ENCODE measurements at places on chromosomes 3 and 15. TPM values are rescaled to one million over a fixed set of nuclear protein-coding genes. Genes with fewer than 3 reads are reported as not detected.

Gene ARGFX
- not detected for total RNA-seq

Gene GOLGA8S
- total RNA-seq: 0.21 TPM

Gene GMPPB
- 22.8 TPM for total RNA-seq

DNA sequence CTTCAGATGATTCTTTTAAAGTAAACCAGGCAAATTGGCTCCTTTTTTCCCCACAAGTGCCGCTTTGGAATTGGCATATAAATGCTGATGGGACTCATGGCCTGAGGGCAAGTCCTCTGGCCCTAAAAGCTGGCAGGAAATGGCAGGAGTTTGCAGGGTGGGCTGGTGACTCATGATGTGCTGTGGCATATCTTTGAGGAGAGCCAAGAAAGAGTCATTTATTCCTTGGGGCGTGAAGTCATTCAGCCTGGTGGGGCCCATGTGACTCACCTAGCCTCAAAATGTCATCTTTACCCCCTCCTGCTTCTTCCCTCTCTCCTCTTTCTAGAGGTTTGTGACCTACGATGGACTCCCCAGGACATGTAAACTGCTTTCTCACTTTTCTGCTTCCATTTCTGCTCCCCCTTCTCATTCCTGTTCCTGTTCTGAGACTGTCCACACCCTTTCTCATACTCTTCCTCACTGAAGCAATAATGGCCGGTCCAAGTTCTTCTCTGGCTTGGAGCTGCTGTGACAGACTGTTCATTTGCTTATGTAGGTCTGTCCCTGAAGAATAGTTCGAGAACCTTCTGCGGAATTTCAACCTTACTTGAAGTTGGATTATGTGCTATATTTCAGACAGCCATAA is 326.1 kb downstream of the SATB1 start:
- DNase-seq: no peak

DNA sequence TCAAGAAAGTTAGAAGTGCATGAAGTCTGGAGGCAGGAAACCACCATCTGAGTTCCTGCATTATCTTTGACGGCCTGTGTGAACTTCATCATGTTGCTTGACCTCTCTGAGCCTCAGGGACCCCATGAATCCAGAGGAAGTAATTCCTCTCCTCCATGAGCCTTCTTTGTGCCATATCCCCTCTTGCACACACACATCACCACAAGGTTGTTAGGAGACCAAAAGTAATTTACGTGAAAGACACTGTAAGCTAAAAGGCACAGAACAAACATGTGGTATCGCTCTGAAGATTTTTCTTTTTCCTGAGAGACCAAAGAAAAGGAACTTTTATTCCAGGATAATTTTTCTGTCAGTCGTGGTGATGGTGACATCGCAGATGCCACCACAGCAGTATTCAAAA is 55.9 kb upstream of the BCL6 start:
- no peak for DNase-seq

GRCh38 chr3:188646592-188646991 is 492.6 kb downstream of the LPP start:
- DNase-seq: peak; percentile 44

GRCh38 chr15:50911001-50911400 is 2.5 kb downstream of the AP4E1 start:
- no peak for DNase-seq

DNA sequence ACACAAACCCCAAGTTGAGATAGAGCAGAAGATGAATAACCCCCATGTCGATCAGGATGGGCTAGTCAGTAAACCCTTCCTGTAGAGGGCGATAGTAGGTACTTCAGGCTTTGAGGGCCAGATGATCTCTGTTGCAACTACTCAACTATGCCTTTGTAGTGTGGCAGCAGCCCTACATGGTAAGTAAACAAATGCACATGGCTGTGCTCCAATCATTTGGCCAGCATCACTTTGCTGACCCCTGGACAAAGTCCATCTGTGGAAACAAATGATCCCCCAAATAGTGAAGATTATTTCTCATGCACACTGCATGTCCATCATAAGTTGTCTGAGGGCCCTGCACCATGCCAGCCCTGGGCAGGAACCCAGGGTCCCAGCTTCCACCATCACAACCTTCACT is 402.2 kb upstream of the PROK2 start:
- no peak for DNase-seq

- no peak for DNase-seq
These were observed 31.8 kb downstream of the HEG1 start for GRCh38 chr3:125023833-125024555.

DNA sequence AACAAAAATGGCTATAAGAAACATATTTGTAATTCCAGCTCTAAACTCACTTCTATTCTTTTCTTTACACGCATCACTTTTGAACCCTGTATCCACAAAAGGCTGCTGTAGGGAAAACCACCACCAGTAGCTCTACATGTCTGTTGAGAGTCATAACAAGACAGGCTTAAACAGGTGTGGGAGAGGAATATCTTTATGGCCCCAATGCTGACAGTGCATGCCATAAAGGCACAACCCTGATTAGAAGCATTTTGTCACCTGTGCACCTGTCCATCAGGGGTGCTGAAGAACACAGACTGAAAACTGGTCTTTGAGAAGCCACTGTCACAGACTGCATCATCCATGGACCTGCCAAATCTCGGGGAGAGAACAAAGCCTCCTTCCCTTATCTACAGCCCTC is 11.6 kb upstream of the CSPG5 start:
- no peak for DNase-seq

- no peak for DNase-seq
These were observed 26.4 kb downstream of the LARS2 start for GRCh38 chr3:45414823-45415222.

GRCh38 chr15:70098153-70098460 is 390 bp upstream of the TLE3 start:
- no peak for DNase-seq

DNA sequence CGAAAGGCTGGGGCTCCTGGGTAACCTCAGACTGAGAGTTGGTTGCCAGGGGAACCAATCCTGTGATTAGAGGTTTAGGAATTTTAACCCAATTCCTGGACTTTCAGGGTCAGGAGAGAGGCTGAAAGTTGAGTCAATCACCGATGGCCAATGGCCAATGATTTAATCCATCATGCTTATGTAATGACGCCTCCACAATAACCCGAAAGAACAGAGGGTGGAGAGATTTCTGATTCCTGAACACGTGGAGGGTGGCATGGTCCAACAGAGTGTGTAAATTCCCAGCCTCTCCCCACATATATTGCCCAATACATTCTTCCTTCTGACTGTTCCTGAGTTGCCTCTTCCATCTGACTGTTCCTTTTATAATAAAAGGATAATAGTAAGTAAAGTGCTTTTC is 137.2 kb upstream of the CBLB start:
- no peak for DNase-seq

DNA sequence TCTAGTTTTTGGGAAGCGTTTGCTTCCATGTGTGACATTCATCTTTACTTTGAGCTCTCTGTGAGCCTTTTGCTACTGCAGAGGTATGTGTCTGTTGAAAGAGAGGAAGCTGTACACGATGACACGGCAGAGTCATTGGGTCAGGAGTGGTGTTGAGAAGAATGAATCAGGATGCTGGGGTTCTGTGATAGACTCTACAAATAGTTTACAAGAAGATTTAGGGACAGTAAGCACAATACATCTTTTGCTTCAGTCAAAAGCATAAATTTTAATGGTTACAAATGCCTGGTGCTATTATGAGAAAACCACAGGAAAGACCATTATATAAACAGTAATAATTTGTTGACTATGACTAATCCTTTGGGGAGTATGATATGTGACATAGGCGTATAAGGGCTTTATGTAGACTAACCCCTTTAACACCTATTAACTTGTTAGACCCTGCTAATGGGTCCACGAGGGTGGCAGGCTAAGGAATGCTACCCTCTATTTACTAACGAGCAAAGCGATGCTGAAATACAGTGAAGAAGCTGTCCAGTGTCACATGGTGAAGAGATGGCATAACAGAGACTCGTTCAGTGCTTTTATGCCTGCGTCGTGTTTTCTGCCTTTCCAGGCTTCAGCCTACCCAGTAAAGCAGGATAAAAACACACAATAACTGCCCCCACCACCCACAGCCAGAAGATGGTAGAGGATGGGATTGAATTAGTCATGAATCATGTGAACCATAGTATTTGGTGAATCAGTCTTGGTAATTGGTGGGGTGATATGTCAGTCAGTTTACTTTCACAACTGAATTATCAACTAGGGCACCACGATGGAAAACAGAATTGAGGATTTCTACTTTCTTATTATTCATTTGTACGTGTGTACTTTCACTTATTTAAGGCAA is 118.8 kb downstream of the LPP start:
- no peak for DNase-seq

DNA sequence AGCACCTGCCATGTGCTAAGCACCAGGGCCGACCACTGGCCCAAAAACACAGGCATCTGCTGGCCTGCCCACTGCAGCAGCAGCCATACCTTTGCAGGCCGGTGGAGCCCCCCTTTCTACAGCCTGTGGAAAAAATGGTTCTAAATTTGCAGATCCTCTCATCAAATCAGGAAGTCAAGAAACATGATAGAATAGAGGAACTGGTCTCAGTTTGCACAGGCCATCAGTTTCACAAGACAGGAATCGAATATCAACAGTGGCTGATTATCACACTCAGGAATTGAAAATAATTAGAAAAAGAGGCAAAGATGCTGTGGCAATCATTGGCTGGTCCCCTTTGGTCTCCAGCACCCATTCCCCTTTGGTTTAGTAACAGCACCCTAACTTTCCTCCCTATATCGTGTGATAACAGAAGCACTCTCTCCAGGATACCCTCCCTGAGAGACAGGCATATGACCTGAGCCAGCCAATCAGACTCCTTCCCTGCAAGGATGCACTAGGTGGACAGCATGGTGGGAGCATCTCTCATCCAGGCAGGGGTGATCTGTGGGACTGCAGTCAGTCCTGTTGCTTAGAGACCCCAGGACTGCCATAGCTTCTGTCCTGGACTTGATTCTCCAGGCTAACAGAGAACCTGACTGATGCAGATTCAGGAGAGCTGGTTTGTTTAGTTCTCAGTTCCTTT is 3.5 kb upstream of the PAK6 start:
- no peak for DNase-seq

DNA sequence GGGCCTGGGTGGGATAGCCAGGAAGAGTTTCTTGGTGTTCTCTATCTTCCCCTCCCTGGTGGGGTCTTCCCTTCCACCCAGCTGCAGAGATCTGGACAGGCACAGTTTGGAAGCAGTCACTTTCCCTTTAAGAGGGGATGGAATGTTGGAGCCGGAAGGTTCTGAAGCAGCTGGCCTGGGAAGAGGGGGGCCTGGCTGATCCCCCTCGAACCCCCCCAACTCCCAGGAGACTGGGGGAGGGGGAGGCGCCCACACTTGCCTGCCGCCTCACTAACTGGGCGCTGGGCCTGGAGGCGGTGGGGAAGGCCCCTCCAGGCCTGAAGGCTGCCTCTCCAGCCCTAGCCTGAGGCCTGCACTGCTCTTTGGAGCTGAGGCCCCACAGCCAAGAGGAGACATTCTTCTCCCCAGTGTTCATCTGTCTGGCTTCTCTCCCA is 1.4 kb downstream of the DVL3 start:
- peak; percentile 90 for DNase-seq

DNA sequence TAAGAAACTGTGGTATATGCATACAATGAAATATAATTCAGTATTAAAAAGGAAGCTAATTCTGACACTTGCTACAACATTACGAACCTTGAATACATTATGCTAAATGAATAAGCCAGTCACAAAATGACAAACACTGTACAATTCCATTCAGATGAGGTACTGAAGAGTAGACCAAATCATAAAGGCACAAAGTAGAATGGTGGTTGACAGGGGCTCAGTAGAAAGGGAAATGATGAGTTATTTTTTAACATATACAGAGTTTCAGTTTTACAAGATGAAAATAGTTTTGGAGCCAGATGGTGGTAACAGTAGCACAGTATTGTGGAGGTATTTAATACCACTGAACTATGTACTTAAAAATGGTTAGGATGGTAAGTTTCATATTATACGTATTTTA is 254.6 kb upstream of the RBMS3 start:
- no peak for DNase-seq

DNA sequence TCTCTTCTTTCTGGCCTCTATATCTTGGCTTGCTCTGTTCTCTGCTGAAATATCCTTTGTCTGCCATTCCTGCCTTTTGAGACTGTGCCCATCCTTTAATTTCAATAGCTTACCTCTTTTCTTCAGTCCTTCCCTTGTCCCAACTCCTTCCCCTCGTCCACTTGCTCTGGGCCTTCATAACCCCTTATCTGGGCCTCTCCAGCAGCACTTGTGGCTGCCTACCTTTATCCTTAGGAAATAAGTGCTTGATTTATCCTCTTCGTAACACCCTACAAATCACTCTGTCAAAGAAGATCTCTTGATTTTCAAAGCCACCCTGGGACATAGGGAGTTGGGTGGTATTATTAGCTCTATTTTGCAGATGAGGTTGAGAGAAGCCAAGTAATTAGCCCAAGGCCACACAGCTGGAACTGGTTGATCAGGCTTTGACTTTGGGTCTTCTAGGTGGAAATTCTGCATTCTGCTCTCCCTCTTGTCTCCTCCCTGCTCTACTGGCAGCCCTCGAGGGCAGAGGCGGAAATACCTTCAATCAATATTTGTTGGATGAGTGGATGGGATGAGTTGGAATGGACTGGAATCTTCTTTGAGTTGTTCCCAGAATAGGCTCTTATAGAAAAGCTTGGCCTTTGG is 84.0 kb upstream of the TLE3 start:
- no peak for DNase-seq

- DNase-seq: no peak
These were observed 159.8 kb upstream of the NUDT16 start for GRCh38 chr3:131221731-131222130.

- DNase-seq: peak; percentile 82
These were observed at the start of gene ARPIN for GRCh38 chr15:89912674-89913396. ARPIN (minus strand) TSS chr15:89912952; CDS start chr15:89912835, 117 bp downstream.

GRCh38 chr15:63800241-63800640 is 33.5 kb downstream of the HERC1 start:
- no peak for DNase-seq

DNA sequence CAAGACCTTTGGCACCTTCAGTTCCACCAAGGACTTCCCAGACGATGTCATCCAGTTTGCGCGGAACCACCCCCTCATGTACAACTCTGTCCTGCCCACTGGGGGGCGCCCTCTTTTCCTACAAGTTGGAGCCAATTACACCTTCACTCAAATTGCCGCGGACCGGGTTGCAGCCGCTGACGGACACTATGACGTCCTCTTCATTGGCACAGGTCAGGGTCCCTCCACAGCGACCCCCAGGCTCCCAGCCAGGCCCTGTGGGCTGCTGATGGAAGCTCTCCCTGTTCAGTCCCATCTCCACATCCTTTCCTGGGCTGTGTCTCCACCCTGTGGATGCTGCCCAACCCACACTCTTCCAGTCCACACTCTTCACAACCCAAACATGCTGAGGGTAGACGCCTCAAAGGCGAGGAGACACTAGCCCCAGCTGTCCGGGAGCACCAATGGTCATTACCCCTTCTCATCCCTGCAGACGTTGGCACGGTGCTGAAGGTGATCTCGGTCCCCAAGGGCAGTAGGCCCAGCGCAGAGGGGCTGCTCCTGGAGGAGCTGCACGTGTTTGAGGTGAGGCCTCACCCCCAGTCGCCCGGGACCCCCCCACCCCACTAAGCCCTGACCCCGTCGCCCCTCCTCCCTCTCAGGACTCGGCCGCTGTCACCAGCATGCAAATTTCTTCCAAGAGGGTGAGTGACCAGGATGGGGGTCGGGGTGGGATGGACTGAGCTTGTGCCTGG is 4.3 kb upstream of the LSMEM2 start:
- DNase-seq: peak; percentile 60

- DNase-seq: peak; percentile 3
These were observed 59.2 kb downstream of the EPHB1 start for GRCh38 chr3:134854254-134854653.

GRCh38 chr3:161987933-161988332 is 491.3 kb downstream of the OTOL1 start:
- no peak for DNase-seq

- no peak for DNase-seq
These were observed 131.6 kb downstream of the LRRK1 start for GRCh38 chr15:101050623-101051290.

GRCh38 chr15:84108728-84109127 is 126.8 kb upstream of the GOLGA6L4 start:
- no peak for DNase-seq

Data from tongue (tissue), 3 donors.